ENCODE measurements at places on chromosomes 5 and 9. TPM values are rescaled to one million over a fixed set of nuclear protein-coding genes. Genes with fewer than 3 reads are reported as not detected.
A peak's percentile ranks its signal among the peaks of the same experiment; 100 is the strongest.

The CTXN3 gene
- total RNA-seq, result not detected

The PDZD2 gene
- total RNA-seq, result not detected

The INSL6 gene
- not detected for total RNA-seq

The CRHBP gene
- 0.11 TPM for total RNA-seq

The DMRT2 gene
- not detected for total RNA-seq

The N4BP3 gene
- total RNA-seq, result 0.79 TPM

The FBP2 gene
- total RNA-seq, result not detected

DNA sequence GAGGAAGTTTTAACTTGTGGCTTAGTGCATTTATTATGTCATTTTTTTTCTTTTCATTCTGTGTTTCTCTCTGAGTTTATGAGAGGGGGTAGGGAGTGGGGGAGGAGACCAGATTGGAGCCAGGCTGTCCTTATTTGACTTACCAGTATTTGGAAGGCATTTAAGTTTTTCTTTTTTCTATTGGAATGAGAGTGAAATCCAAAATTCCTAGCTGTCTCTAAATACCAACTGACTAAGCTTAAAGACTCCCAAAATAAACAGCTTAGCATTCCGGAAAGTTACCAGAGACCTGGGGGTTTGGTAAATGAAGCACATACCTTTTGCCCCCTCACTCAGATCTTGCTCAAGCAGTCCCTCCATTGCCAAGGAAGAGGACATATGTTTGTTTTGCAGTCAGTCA, 581.9 kb upstream of the BRINP1 start:
- DNase-seq, result peak; percentile 43
- no peaks in the 10 kb centered on the region for H3K36me3 ChIP-seq
- H3K27ac ChIP-seq, result peak overlapping the region; percentile 70
- H3K4me1 ChIP-seq, result peaks cover 46% of the 10 kb centered on the region

- no peak overlapping the region for H3K4me3 ChIP-seq
- H3K4me1 ChIP-seq, result no peaks in the 10 kb centered on the region
- no peaks in the 10 kb centered on the region for H3K27me3 ChIP-seq
- no peak overlapping the region for H3K27ac ChIP-seq
- H3K36me3 ChIP-seq, result no peaks in the 10 kb centered on the region
Observed at GRCh38 chr5:77267496-77267895, 57.0 kb downstream of the PDE8B start.

GRCh38 chr5:170603578-170604565, 100.1 kb downstream of the KCNIP1 start:
- no peaks in the 10 kb centered on the region for H3K27me3 ChIP-seq
- no peaks in the 10 kb centered on the region for H3K36me3 ChIP-seq
- no peak overlapping the region for H3K27ac ChIP-seq

- H3K36me3 ChIP-seq, result no peaks in the 10 kb centered on the region
- H3K4me1 ChIP-seq, result no peaks in the 10 kb centered on the region
- no peak overlapping the region for H3K4me3 ChIP-seq
- H3K27ac ChIP-seq, result no peak overlapping the region
- H3K27me3 ChIP-seq, result no peaks in the 10 kb centered on the region
- peak; percentile 42 for DNase-seq
Observed at GRCh38 chr5:167030500-167031120, 1260.8 kb upstream of the WWC1 start.

- no peaks in the 10 kb centered on the region for H3K27me3 ChIP-seq
- no peak for DNase-seq
- H3K4me1 ChIP-seq, result no peaks in the 10 kb centered on the region
- H3K36me3 ChIP-seq, result no peaks in the 10 kb centered on the region
Observed at GRCh38 chr5:53928641-53929040, 368.2 kb downstream of the NDUFS4 start.

DNA sequence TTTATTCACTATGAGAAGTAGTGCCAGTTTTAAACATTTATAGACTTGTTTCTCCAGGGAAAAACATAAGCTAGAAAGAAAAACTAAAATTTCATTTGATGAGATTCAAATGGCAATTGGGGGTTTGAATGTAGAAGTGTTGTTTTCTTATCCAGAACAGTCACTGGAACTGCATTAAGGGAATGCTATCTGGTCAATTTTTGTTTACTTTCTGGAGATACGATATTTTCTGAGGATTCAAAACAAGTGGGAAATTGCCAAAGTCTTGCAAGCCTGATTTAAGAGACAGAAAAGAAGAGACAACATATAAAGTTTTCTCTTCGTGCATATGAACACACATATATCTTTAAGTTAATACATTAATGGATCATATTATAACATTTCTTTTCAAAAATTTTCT, 118.4 kb downstream of the NXNL2 start:
- DNase-seq, result no peak
- H3K27me3 ChIP-seq, result no peaks in the 10 kb centered on the region
- H3K4me1 ChIP-seq, result peaks cover 60% of the 10 kb centered on the region

DNA sequence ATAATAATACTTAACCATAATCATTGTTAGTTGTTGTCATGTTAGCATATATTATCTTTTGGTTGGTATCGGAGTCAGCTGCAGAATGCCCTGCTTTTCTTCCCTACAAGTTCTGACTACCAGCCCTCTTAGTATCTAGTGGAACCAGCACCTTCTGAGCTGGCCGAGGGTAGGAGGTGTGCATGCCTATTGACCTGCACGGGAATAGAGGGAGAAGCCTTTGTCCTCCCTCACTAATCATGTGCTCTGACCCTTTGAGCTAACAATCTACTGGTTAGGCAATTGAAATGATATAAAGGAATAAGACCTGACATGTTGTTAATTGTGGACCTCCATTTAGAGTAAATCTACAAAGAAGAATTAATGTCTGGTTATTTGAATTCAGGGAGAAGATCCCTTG, 4.1 kb downstream of the PCSK5 start:
- no peaks in the 10 kb centered on the region for H3K36me3 ChIP-seq
- DNase-seq, result no peak
- H3K4me3 ChIP-seq, result no peak overlapping the region
- peaks cover 11% of the 10 kb centered on the region for H3K4me1 ChIP-seq
- no peaks in the 10 kb centered on the region for H3K27me3 ChIP-seq
- H3K27ac ChIP-seq, result no peak overlapping the region

DNA sequence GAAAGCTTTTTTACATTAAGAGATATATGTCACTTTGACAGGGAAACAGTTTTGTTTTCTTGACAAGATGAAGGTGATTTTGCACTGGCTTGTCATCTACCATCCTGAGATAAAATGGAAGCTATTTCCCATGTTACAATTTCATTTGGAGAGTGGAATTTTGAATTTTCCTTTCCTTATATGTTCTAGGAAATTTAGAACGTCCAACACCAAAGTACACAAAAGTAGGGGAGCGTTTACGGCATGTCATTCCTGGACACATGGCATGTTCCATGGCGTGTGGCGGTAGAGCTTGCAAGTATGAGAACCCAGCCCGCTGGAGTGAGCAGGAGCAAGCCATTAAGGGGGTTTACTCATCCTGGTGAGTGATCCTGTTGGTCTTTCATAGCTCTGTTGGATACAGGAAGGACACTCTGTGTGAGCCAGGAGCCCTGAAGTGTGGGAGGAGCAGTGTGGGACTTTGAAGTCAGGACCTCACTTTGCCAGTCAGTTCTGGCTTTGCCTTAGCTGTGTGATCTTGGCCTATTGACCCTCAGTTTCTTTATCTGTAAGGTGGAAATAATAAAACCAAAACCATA, 887 bp downstream of the PTPDC1 start:
- no peak overlapping the region for H3K27ac ChIP-seq
- no peaks in the 10 kb centered on the region for H3K27me3 ChIP-seq
- no peak overlapping the region for H3K4me3 ChIP-seq
- no peaks in the 10 kb centered on the region for H3K4me1 ChIP-seq
- no peak for DNase-seq

DNA sequence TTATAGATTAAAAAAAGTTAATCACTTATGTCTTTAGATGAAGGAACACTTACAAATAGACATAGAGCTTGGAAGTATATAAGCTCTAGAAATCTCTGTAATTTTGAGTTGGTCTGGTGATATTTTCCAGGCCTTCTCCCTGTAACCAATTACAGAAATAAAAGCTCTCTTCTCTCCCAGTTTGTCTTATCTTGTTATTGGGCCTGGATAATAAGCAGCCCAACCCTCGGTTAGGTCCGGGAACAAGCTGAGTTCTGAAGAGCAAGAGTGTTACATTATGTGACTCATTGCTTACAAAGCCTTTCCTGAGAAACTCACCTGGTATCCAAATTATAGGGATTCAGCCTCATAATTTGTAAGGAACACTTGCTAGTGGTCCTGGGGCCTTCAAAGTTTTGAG, 1146.2 kb downstream of the CDH9 start:
- no peak overlapping the region for H3K27ac ChIP-seq
- H3K27me3 ChIP-seq, result no peaks in the 10 kb centered on the region
- no peak for DNase-seq
- H3K4me1 ChIP-seq, result no peaks in the 10 kb centered on the region
- no peaks in the 10 kb centered on the region for H3K36me3 ChIP-seq
- no peak overlapping the region for H3K4me3 ChIP-seq

GRCh38 chr5:65982635-65983034, 56.3 kb downstream of the ERBIN start:
- H3K4me1 ChIP-seq, result peaks cover 20% of the 10 kb centered on the region
- no peak overlapping the region for H3K27ac ChIP-seq
- H3K4me3 ChIP-seq, result no peak overlapping the region
- H3K36me3 ChIP-seq, result peaks cover 22% of the 10 kb centered on the region
- no peaks in the 10 kb centered on the region for H3K27me3 ChIP-seq

- H3K27me3 ChIP-seq, result no peaks in the 10 kb centered on the region
- H3K27ac ChIP-seq, result no peak overlapping the region
- H3K4me3 ChIP-seq, result no peak overlapping the region
Observed at GRCh38 chr5:78903861-78904260, 81.2 kb downstream of the ARSB start.

GRCh38 chr9:37915911-37916470, 12.1 kb upstream of the SLC25A51 start:
- DNase-seq, result no peak
- H3K36me3 ChIP-seq, result peaks cover 19% of the 10 kb centered on the region
- H3K4me1 ChIP-seq, result peaks cover 5% of the 10 kb centered on the region
- no peak overlapping the region for H3K4me3 ChIP-seq
- H3K27me3 ChIP-seq, result no peaks in the 10 kb centered on the region
- H3K27ac ChIP-seq, result no peak overlapping the region

GRCh38 chr9:86508208-86508903, 154.1 kb upstream of the TUT7 start:
- H3K27me3 ChIP-seq, result no peaks in the 10 kb centered on the region
- peaks cover 13% of the 10 kb centered on the region for H3K4me1 ChIP-seq

DNA sequence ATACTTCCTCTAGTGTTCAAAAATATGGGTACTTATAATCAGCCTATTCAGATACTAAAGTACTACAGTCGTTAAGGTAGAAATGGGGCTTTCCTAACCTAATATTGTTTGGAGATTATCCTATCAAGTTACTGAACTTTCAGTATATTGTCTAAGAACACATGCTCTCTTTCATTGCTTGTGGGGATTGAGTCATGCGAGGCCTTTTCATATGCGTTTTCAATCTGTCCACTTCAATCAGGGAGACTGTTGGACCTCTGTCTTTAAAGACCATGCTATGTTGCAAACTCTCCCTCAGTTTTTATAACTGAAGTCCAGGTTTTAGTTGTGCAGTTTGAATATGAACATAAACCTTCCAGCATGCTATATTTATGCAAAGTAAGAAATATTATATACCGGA, 15.0 kb downstream of the PRR16 start:
- no peaks in the 10 kb centered on the region for H3K36me3 ChIP-seq
- H3K27me3 ChIP-seq, result no peaks in the 10 kb centered on the region
- H3K4me3 ChIP-seq, result no peak overlapping the region
- H3K4me1 ChIP-seq, result no peaks in the 10 kb centered on the region

- H3K27me3 ChIP-seq, result no peaks in the 10 kb centered on the region
- H3K4me1 ChIP-seq, result no peaks in the 10 kb centered on the region
- no peaks in the 10 kb centered on the region for H3K36me3 ChIP-seq
- no peak overlapping the region for H3K4me3 ChIP-seq
Observed at GRCh38 chr5:137611794-137612435, 112.8 kb upstream of the SPOCK1 start.

GRCh38 chr5:68223904-68224303, 8.3 kb downstream of the PIK3R1 start:
- H3K4me1 ChIP-seq, result no peaks in the 10 kb centered on the region
- peaks cover 21% of the 10 kb centered on the region for H3K36me3 ChIP-seq
- DNase-seq, result no peak
- H3K4me3 ChIP-seq, result no peak overlapping the region
- no peak overlapping the region for H3K27ac ChIP-seq

GRCh38 chr9:112378328-112379176, 1.4 kb upstream of the HSDL2 start:
- peaks cover 22% of the 10 kb centered on the region for H3K4me1 ChIP-seq
- peak; percentile 28 for DNase-seq
- H3K27ac ChIP-seq, result peak overlapping the region; percentile 91
- peaks cover 9% of the 10 kb centered on the region for H3K36me3 ChIP-seq

DNA sequence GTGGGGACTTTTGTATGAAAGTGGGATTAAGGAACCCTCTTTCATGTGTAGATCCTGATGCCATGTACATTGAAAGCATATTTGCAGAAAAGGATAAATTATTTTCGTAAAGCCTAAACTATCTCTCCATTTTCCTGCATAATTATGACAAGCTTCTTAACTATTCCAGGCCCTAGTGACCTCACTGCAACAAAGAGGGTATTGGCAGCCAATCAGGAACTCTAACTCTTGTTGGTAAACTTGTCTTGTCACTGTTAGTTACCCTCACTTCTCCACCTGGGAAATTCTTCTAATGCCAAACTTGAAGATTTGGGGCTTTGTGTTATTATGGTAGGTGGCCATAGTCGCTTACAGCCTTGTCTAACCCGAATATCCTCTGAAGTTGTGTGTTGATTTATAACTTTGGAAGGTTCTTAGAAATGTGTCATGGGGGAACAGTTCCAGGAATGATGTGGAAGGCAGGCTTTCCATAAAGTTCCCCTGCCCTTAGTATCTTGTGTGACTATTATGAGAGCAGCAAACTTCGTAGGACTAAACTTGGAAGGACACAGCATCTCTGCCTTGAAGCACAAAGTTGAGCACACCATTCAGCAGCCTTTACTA, 52.5 kb downstream of the IQGAP2 start:
- no peaks in the 10 kb centered on the region for H3K4me1 ChIP-seq
- H3K27me3 ChIP-seq, result peaks cover 3% of the 10 kb centered on the region
- no peaks in the 10 kb centered on the region for H3K36me3 ChIP-seq
- no peak overlapping the region for H3K27ac ChIP-seq
- H3K4me3 ChIP-seq, result no peak overlapping the region

DNA sequence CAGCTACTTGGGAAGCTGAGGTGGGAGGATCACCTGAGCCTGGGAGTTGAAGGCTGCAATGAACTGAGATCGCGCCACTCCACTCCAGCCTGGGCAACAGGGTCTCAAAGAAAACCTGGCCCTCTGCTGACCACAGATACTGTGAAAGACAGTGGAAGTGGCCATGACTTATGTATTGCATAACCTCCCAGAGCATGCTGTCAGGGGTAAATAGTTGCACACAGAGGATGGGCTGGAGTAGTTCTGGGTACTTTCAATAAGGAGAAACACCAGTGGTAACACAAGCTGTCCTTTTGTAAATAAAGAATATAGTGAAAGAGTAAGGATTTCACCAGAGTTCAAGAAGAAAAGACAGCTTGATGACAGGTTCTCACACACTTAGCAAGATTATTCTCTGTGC, 1.8 kb downstream of the ACER2 start:
- H3K27ac ChIP-seq, result no peak overlapping the region
- DNase-seq, result no peak
- H3K36me3 ChIP-seq, result no peaks in the 10 kb centered on the region
- H3K4me3 ChIP-seq, result no peak overlapping the region
- no peaks in the 10 kb centered on the region for H3K4me1 ChIP-seq
- no peaks in the 10 kb centered on the region for H3K27me3 ChIP-seq

All from SJSA1 (cell line).